Bone marrow (tissue), 2 donors: ENCODE measurements at places on chromosomes 16 and 17.

- no peak for DNase-seq
Observed at GRCh38 chr16:1963806-1964505, 670 bp downstream of the RPS2 start.

DNA sequence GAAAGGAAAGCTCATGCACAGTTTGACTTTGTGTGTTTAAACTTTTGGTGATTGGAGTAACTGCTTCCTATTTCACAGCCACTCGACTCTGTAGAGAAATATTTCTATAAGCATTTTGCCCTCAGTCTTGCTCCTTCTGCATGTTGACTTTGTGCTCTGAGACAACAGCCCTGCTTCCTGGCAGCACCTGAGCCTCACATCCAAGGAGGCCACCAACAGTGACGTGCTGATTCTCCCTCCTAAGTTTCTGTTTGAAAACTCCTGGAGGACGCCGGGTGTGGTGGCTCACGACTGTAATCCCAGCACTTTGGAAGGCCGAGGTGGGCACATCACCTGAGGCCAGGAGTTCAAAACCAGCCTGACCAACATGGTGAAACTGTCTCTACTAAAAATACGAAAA is 23.9 kb upstream of the WSB1 start:
- no peak for DNase-seq

GRCh38 chr16:10957771-10958482 is 13.6 kb downstream of the CLEC16A start:
- no peak for DNase-seq

DNA sequence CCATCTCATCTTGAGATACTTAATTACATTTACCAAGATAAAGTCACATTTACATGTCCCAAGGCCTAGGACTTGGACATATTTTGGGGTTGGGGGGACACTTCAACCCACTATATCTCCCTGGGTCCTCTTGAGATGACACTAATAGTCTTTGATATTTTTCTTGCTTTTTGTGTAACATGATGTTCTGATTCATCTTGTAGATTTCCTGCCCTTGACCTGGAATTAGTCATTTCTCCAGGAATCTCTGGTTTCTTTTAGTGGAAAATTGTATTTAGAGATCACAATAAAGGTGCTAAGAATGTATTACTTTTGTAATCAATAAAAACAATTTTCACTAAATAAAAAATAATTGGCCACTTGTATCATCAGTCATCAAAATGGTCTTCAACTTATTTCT is 157.3 kb downstream of the VPS53 start:
- no peak for DNase-seq

DNA sequence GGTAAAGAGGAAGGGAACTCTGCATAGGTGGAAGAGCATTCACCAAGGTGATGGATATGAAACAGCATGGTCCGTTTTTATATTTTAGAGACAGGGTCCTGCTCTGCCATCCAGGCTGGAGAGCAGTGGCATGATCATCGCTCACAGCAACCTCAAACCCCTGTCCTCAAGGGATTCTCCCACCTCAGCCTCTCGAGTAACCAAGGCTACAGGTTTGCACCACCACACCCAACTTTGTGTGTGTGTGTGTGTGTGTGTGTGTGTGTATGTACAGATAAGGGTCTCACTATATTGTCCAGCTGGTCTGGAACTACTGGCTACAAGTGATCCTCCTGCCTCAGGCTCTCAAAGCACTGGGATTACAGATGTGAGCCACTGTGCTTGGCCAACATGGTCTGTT is 77.5 kb upstream of the NACA2 start:
- DNase-seq: no peak

DNA sequence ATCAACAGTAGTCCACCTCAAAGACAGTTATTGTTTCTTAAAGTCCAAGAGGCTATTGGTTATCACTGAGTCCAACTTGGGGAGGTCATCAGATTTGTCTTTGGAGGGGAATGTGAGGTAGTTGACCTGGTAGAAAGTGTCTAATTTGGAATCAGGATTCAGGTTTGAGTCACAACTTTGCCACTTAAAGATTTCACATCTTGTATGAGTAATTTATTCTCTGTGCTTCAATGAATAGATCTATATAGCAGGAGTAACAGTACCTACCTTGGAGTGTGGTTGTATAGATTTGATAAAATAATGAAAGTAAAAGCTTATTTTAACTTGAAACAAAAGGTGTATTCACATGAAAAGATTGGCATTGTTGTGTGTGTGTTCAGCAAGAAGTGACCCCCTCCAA is 119.3 kb upstream of the TBX2 start:
- DNase-seq: no peak

- DNase-seq: no peak
Observed at GRCh38 chr16:69888005-69888590, 63.0 kb upstream of the CLEC18A start.

DNA sequence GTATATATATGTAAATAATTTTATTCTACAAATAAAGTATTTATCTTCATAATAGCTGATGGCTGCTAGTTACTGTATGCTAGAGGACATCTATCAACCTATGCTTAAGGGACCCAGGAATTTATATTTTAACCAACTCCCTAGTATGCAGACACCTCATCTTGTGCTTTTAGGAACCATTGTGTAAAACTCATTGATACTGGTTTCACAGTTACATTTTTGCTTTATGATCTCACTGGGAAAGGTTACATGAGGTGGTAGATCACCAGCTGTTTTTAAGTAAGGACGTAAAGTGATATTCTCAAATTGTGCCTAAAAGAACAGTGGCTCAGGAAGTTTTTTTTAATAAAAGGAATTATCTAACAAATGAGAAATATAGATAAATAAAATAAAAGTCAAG is 56.4 kb downstream of the VMP1 start:
- DNase-seq: no peak

DNA sequence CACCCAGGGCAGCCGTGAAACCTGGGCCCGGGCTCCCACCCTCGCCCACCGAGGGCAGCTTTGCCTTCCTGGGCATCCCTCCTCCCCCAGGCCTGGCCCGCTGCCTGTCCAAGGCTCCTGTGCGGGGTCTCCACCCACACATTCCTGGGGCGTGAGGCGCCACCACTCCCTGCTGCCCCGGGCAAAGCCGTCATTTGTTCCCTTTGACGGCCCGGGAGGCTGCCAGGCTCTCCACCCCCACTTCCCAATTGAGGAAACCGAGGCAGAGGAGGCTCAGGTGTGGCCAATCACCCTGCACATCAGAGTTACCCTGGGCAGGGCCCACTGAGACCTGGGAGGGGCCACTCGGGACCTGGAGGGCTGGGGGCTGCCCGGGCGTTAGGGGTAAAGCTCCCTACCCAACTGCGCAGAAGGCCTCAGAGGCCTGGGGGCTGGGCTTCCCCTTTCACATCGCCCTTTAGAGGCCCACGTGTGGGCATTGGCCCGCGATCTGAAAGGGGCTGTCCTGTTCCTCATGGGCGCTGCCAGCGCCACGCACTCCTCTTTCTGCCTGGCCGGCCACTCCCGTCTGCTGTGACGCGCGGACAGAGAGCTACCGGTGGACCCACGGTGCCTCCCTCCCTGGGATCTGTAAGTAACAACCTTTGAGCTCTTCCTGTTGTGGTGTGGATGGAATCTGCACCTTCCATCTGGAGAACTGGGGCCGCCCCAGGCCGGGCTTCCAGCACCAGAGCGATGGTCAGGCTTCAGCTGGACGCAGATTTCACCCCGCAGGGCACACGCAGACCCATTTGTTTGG is at the start of gene MSLN:
Gene MSLN (plus strand): TSS at position 190 of the 799 bp plus-strand sequence. CDS start 1,947 bp downstream, outside the sequence.
- no peak for DNase-seq

DNA sequence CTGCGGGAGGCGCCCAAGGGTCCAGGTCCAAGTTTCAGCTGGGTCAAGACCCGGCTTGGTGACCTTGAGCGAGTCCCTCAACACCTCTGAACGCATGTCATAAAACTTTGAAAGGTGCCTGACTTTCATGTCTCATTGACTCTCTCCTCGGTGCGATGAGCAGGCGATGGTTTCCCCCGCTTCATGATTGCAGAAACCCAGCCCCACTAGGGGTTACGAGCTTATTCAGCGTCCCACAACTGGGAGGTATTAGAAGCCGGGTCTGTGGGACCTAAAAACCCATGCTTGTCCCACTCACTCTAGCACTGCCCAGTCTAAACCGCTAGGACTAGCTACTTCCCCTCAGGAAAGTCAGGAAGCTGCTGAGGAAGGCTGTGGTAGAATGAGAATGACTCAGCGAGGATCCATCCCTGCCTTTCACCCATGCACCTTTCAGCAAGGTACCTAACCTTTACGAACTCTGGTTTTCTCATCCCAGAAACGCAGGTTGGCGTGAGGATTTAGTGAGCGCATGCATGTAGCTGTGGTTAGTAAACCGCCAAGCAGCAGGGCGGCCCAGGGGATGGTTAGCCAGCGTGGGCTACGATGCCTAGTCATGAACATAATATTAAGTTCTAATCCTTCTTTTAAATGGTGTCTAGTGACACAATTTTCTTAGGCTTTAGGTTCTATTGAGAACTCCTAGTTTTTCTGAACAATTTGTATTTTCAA is 26.2 kb upstream of the RFFL start:
- peak; percentile 80 for DNase-seq

- peak; percentile 23 for DNase-seq
Observed at GRCh38 chr16:24010440-24011089, 174.8 kb downstream of the PRKCB start.

DNA sequence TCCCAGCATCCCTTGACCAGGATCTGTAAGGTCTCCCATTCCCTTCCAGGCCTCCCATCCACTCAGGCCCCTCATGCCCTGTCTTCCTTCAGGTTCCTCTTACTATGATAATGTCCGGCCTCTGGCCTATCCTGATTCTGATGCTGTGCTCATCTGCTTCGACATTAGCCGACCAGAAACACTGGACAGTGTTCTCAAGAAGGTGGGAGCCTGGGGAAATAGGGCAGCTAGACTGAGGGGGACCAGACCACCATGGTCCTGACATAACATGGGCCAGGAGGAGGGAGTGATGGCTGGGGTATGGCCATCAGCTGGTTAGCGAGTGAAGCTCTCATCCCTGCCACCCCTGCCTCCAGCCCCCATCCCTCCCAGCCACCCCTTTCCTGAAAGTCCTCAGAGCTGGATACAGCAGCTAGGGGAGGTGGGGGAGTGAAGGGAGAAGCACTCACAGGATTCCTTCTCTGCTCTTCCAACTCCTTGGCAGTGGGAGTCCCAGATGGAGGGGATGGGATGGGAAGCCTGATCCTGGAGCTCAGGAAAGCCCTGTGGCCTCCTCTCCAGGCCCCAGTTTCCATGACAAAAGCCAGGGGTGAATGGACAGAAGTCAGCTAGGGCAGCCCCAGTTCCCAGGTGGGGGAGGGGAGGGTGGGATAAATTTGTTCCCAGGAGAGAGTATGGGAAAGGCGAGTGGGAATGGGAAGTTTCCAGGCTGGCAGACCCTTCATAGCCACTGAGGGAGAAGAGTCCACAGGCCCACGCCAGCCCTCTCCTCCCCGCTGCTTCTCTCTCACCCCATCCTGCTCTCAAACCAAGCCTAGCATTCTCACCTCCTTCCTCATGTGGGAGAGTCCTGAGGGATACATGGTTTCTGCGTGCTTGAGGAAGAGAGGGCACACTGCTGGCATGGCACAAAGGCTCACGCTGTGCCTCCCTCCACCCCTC is 2.3 kb downstream of the RND2 start:
- no peak for DNase-seq

GRCh38 chr17:28537219-28537610 is 15.2 kb downstream of the UNC119 start:
- no peak for DNase-seq

GRCh38 chr16:84741340-84741830 is 41.6 kb downstream of the USP10 start:
- DNase-seq: no peak

DNA sequence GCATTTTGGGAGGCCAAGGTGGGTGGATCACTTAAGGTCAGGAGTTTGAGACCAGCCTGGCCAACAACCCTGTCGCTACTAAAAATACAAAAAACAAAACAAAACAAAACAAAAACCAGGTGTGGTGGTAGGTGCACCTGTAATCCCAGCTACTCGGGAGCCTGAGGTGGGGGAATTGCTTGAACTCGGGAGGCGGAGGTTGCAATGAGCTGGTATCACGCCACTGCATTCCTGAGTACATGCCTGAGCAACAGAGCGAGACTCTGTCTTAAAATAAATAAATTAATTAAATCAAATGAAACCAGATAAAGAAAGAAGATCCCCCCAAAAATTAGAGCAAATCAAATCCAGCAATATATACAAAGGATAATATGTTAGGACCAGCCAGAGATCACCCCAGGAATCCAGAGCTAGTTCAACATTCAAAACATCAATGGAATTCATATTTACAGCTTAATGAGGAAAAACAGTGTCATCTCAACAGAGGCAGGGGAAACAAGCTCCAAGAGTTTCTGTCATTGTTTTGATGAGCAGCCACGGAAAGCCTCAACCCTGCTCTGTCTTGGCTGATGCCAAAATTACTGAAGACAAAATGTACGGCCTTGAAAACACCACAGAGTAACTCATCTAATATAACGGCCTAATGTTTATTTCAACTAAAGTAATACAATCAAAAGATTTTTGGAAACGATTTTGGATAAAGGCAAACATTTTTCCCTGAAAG is 3.7 kb downstream of the PEMT start:
- DNase-seq: no peak

GRCh38 chr16:30004811-30005242 is 6.0 kb downstream of the DOC2A start:
- DNase-seq: no peak

- no peak for DNase-seq
Observed at GRCh38 chr17:53527473-53527872, 295.3 kb upstream of the KIF2B start.

- DNase-seq: no peak
Observed at GRCh38 chr17:58527949-58528348, 13.5 kb upstream of the MTMR4 start.

DNA sequence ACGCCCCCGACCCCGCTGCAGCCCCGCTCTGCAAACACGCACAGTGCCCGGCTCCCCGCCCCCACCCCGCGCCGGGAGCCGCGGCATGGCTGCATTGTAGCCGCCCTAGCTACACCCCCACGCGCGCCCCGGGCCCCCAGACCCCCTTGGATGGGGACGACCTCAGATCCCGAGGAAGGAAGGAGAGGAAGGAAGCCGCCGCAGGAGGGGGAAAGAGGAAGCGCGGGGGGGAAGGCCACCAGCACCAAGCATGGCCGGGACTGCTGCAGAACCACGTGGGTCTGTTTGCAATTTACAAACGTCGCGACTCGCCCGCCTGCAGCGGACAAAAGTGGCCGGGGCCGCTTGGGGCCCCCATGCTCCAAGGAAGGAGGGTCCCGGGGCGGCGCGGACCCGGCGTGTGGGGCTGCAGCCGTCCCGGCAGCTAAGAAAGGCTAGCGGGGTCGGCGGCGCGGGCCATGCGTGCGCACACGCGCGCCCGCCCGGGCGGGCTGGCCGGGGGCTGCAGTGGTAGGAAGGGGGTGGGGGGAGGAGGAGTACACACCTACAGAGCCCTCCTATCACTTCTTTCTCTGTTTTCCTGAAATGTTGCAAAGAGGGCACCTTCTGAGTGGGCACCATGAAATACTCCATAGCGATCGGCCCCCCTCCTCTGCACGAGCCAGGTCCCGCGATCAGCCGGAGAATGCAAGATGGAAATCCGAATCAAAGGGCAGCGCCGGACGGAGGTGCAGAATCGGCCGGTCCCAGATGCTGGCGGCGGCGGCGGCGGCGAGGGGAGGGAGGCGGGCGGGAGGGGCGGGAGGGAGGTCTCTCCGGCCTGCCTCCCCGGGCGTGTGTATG is 488 bp downstream of the TFAP4 start:
- DNase-seq: no peak

GRCh38 chr16:23374721-23375510 is 72.8 kb downstream of the SCNN1B start:
- DNase-seq: no peak
